NCI-H1092 (cell line): ENCODE measurements at places on chromosomes 16 and 17.

GRCh38 chr17:57945996-57946797 lies 9.0 kb downstream of the CUEDC1 start:
- no peak for DNase-seq

DNA sequence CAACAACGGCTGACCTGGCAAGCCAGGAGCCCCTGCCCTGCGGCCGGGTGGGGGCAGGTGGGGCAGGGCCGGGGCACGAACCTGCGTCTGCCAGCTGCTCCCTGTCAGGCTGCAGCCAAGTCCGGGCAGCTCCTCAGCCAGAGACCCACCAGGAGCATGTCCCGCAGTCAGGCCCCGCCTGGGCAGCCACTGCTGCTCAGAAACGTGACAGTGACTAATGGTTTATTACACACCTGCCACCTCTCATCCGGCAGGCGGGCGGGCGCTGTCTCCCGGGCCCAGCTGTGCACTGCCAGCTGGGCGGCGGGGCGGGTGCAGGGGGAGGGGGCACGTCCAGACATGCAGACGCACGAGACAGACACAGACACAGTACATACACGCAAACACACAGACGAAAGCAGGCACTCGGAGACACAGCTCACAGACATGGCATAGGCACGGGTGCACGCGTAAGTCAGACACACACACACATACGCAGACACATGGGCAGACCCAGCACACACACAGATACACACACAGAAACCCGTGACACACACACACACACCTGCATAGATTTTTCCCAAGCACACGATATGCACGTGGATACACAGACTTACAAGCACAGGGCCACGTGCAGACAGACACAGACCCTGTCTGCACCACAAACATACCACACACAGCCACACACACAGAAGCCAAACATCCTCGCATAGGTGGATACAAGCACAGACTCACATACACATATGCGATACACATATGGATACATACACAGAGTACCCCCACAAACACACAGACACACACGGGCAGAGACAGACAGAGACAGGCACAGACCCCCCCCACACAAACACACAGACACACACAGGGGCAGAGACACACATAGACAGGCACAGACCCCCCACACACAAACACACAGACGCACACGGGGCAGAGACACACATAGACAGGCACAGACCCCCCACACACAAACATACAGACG lies 248.3 kb upstream of the CIBAR2 start:
- DNase-seq: peak; percentile 87

GRCh38 chr16:7021653-7022275 lies 310.9 kb upstream of the RBFOX1 start:
- no peak for DNase-seq

DNA sequence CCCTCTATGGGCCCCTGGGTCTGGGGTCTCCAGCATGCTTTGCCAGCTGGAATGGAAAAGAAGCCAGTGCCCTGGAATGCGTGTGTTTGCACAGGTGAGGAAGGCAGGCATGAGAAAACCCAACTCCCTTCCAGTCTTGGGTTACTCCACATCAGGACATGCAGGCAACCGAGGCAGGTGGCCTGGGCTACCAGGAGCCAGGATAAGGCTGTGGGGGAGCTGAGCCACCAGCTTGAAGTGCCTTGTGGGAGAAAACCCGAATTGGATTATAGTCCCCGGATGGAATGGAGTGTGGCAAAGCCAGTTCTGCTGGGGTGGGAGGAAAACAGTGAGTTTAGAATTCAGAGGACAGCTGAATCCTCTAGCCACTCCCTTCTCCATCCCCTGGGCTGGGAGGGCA lies 7.2 kb downstream of the SRCIN1 start:
- peak; percentile 62 for DNase-seq

GRCh38 chr17:82358465-82359350 lies at the start of gene TEX19:
TSS of gene TEX19 (plus strand) at chr17:82359247. CDS start at chr17:82362151, 2,904 bp downstream.
- no peak for DNase-seq

DNA sequence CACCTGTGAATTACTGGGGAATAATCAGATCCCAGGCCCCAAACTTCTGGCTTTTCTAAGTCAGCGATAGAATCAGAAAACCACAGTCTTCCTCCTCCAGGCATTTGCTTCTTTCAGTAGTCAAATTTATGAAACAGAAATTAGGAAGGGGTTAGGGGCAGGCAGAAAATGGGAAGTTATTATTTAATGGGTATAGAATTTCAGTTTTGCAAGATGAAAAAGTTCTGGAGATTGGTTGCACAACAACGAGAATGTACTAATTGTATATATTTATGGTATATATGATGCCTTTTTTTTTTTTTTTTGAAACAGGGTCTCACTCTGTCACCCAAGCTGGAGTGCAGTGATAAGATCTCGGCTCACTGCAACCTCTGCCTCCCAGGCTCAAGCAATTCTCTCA lies 23.5 kb downstream of the ORC6 start:
- no peak for DNase-seq

GRCh38 chr17:66165537-66166123 lies 26.3 kb downstream of the CEP112 start:
- peak; percentile 33 for DNase-seq

DNA sequence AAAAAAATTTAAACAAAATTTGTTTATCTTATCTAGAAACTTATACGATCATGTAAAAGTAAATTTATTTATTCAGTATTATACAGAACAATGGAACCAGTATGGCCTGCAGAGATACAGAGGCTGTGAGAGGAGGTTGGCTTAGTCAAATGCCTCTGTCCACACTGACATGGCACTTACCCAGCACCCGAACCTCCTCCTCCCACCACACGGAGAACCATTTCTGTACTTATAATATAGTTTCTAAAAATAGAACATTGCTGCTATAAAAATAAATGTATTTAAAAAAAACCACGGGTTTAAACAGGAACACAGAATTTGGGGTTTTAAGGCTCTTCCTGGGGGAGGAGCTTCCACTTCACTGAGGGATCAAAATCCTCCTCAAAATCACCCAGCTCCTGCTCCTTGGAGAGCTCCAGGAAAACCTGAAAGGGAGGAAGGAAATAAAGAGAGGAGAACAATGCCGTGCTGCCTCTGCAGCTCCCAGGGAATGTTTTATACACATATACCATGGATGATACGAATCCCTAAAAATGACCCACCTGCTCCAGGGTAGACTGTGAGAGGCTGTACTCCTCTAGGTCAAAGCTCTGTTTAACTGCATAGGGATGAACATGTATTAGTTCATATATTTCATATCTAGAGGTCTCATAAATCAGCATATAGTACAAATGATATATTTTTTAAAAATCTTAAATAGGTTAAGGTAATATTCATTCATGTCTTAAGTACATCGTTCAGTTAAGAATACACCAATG lies 87.3 kb downstream of the ABCA8 start:
- DNase-seq: no peak

DNA sequence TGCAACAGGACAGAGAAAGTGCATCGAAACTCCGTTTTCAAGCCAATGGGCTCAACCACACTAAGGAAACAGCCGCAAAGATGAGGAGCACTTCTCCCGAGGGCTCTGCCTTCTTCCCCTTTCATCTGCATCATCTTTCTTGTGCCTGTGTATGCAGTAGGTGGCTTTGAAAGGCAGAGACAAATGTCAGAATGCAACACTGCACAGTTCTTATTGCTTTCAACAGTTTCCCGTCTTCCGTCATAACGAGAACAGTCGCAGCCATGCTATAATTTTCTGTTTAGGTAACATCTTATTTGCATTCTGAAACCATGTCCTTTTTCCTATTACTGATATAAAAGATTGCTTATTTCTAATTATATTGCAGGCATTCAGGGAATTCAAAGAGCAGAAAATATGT lies 205.2 kb downstream of the SLC39A11 start:
- DNase-seq: no peak

GRCh38 chr17:47301831-47302230 lies 21.9 kb upstream of the EFCAB13 start:
- no peak for DNase-seq

GRCh38 chr16:25570131-25570530 lies 121.6 kb upstream of the HS3ST4 start:
- no peak for DNase-seq

- DNase-seq: no peak
These were observed 4.5 kb upstream of the HEXIM1 start for GRCh38 chr17:45143767-45144198.

DNA sequence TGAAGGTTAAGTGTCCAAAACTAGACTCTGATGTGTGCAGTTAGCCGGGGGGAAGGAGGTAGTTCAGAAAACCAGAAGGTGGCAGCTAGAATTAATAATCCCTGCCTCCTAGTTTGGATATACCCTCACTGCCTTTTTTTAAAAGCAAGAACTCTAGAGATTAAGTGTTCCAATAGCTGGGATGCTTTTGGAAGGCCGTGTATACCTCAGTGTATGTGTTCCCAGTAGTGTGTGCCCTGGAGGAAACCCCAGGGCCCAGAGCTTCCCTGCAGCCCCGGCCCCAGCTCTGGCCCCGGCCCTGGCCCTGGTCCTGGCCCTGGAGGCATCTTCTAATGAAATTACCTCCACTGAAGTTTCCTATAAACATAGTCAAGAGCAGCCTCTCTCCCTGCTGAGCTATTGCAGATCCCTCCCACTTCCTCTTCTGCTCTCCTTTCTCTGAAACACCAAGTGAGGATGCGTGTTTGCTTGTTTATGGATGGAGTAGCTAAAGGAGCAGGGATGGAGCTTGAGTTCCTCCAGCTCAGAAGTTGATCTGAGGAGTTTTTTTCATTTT lies 130.7 kb downstream of the PRKCA start:
- no peak for DNase-seq

DNA sequence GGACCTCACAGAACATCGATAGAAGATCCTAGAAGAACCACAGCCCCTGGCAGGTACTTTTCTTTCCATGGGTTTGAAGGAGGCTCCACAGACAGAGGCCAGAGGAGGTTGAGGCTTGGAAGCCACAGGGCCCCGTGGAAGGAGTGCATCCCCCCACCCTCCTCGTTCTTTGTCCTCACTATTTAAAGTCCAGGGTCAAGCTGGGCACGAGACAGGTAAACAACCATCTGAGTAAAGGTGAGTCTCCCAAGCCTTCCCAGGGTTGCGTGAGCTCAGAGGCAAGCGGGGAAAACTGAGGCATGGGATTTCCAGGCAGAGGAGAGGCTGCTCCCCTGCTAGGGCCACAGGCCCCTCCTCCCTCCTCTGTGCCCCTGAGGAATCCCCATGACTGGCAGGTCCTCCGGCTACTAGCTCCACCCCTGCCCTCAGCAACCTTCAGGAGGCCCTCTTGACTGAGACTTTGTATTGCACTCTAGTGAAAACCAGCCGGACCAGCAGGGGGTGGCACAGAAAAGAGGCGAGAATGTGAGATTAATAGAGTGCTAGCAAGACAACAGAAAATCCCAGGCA lies 927 bp upstream of the SULT1A2 start:
- no peak for DNase-seq

- DNase-seq: no peak
These were observed 70.4 kb upstream of the CLEC18A start for GRCh38 chr16:69880640-69881133.

DNA sequence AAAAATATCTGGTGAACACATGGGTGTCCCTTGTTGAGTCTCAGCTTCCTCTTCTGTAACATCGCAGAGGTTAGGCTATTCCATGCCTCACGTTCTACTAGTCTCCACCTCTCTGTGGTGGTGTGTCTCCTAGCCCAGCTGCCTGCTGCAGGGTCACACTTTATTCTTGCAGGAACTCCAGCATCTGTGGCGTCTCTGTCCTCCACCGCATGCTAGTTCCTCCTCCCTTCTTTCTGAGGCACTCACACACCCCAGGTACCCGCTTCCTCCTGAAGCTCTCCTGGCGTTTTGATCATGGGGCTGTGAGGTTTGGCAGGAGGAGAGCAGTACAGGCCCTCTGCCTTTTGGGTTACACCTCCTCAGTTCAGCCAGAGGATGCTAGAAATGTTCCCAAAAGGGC lies 9.9 kb upstream of the TEX2 start:
- DNase-seq: no peak

- DNase-seq: no peak
These were observed 58.3 kb downstream of the NTN1 start for GRCh38 chr17:9079461-9080103.

- DNase-seq: no peak
These were observed 92.9 kb downstream of the RGS9 start for GRCh38 chr17:65230040-65230439.

DNA sequence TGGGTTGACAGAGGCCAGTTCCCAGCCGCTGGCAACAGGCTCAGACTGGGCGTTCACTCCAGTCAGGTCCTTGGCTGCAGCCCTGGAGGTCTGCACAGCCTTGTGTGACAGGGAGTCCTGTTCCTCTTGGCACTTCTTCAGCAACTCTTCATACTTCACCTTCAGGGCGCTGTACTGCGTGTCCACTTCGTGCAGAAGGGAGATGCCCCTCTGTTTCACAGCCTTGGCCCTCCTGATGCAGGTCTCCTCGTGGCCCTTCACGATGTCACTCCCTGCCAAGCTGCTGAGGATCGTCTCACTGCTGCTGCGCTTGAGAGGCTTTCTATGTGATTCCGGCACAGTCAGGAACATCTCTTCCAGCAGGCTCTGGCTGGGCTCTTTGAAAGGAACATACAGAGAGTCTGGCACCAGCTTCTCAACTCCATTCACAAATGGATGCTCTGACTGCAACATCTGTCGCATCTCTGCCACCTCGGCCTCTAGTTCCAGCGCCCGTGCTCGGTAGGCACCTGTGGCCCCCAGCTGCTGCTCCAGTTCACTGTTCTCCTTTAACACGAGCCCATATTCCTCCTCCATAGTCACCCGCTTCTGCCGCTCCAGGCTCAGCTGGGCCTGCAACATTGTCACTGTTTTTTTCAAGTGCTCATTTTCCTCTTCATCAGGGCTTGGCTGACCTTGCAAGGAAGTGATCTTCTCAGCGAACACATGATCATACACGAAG lies 27.2 kb downstream of the CDR2 start:
- DNase-seq: no peak

DNA sequence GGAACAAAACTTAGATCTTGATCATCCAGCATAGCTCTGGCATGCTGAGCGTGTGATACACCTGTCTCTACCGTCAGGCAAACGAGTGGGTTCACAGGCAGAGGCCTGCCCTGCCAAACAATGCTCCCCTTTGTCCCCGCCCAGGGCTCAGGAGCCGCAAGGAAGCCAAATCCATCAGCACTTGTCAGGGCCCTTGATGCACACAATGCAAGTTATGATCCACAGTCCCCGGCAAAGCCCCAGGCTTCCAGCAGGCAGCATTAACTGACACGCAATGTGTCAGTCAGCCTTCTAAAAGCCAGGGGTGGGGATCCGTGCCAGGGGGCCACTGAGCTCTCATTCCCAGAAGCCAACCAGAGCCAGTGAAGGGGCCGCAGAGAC lies 460.9 kb downstream of the SLC39A11 start:
- no peak for DNase-seq

GRCh38 chr16:63745456-63745855 lies 1376.4 kb downstream of the CDH11 start:
- no peak for DNase-seq

DNA sequence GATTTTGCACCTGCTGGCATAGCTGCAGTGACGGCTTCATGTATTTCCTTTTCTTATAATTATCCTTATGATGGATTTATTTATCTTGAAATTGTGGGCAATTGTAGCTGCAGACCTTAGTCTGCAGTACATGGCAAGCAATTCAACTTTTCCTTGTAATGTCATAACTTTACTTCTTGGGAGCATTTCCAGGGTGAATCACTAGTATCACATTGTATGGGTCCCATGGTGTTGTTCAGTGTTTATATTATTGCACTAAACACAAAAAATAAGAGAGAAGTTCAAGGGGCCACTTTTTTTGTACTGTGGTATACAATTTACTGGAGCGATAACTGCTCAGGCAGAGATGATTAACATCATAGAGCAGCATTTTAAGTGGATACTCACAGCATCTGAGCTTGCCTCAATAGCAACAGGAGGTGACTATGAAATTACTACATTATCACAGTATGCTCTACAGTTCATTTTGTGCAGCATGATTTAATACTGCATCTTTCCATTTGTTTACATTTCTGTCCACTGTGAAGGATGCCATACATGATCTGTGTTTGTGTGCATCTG lies 169.5 kb downstream of the STX8 start:
- no peak for DNase-seq
